ENCODE measurements at places on chromosomes 7 and 10.

- no peak for DNase-seq
These were observed 61.1 kb upstream of the EZH2 start for GRCh38 chr7:148944935-148945934.

GRCh38 chr7:5699467-5700384 lies 81.7 kb downstream of the RNF216 start:
- peak; percentile 80 for DNase-seq

- no peak for DNase-seq
These were observed 440.2 kb downstream of the GLRX3 start for GRCh38 chr10:130576427-130576826.

DNA sequence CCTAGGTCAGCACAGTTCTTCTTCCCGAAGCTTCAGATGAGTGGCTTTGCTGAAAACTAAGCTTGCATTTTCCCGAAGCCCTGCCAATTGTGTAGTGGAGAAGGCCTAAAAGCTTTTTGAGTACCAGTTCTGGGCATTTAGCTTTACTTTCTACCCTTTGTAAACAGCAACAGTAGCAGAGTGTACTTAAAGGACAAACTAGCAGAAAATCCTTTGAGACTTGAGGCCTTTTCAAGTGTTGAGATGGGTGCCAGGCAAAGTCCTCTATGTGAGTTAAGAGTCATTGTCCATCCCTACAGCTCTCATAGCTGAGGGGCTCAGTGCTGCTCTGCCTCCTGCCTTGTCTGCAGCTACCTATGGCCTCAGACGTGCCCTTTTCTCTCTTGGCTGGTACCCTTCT lies 368.2 kb downstream of the CCSER2 start:
- no peak for DNase-seq

DNA sequence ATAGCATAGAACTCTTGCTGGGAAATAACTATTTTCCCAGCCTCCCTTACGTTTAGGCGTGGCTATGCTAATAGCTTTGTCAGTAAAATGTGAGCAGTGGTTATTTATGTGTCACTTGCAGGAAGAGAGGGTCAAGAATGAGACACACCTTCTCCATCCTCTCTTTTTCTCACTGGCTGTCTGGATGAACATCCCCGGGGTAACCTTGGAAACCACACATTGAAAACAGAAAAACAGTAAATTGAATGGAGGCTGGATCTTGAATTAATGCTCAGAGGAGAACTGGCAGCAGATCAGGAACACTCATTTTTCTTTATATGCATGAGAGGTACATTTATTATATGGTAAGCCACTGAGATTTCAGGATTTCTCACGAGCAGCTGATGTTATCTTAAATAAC lies 127.6 kb downstream of the DNAJB9 start:
- DNase-seq, result no peak

- DNase-seq, result no peak
These were observed 93.0 kb upstream of the TMEM72 start for GRCh38 chr10:44818041-44818649.

- no peak for DNase-seq
These were observed 6.6 kb downstream of the VOPP1 start for GRCh38 chr7:55565681-55566080.

DNA sequence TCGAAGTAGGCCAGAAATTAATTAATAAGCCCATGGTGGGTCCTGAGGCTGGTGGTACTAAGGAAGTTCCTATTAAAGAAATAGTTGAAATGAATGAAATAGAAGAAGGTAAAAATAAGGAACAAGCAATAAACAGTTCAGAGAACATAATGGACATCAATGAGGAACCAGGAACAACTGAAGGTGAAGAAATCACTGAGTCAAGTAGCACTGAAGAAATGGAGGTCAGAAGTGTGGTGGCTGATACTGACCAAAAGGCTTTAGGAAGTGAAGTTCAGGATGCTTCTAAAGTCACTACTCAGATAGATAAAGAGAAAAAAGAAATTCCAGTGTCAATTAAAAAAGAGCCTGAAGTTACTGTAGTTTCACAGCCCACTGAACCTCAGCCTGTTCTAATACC lies 36.0 kb downstream of the SLK start:
- DNase-seq, result no peak
